Thoracic aorta endothelial cell (primary cell): ENCODE measurements at places on chromosomes 11 and 22. TPM values are rescaled to one million over a fixed set of nuclear protein-coding genes. Genes with fewer than 3 reads are reported as not detected.

The SLC22A8 gene
- not detected in 2 replicates for total RNA-seq

The UPK3A gene
- not detected in 2 replicates for total RNA-seq

The F2 gene
- total RNA-seq, result not detected in 2 replicates

The SULT4A1 gene
- total RNA-seq, result 0.53 TPM in 1 of 2 replicates, not detected in the other

The NEFH gene
- 1.3 and 1.6 TPM in 2 replicates for total RNA-seq

The VPS26B gene
- 44.1 and 48.5 TPM in 2 replicates for total RNA-seq

The CEP126 gene
- 3.2 and 4.8 TPM in 2 replicates for total RNA-seq

The RAB39A gene
- 0.14 TPM in 1 of 2 replicates, not detected in the other for total RNA-seq

The MOGAT2 gene
- total RNA-seq, result not detected in 2 replicates
